ENCODE measurements at places on chromosomes 5 and 9.

DNA sequence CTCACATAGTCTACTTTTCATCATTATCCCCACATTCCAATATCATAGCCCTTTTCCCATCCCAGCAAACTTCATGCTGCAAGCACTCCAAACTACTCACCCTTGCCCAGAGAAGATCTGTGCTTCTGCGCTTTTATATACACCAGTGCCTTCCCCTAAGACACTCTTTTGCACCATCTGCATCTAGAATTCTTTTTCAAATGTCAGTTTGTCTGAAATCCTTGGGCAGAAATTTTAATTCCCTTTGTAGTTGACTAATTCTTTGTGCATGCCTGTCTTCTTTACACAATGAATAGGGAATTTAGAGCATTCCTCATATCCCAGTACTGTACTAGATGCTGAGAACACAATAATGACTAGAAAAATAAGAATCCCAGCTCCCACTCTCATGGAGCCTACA, 298.9 kb downstream of the KCNN2 start:
- no peak for DNase-seq

GRCh38 chr9:3331801-3332200, 194.0 kb downstream of the RFX3 start:
- DNase-seq: peak; percentile 21

DNA sequence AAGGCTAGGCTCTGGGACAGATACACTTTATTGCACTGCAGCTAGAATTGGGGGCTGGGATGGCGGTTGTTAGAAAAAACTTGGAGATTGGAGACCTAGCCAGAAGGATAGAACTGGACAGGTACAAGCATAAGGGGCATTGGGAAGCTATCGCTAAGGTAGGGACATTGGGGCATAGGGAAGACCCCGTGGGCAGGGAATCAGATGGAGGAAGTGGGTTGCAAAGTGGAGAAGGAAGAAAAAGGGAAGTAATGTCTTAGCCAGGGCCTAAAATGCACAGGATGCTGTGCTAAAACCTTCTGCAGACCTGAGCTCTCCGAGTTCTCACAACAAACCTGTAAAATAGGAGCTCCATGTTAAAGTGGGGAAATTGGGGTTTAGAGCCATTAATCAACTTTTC, 178.2 kb downstream of the ZDHHC21 start:
- DNase-seq: no peak

DNA sequence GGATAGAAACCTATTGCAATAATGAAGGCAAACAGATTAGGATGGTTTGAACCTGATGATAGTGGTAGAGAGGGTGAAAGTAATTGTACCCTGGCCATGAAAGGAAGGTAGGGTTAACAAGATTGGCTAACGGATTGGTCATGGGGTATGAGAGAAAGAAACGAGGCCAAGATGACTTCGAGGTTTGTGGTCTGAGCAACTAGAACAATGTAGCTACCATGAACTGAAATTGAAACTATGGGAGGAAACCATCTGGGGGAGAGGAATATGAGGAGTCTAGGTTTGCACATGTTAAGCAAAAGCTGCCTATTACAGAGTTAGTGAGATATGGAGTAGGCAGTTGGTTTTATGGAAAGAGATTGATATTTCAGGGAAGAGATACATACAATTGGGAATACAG, 406.0 kb downstream of the PRELID2 start:
- DNase-seq: no peak

DNA sequence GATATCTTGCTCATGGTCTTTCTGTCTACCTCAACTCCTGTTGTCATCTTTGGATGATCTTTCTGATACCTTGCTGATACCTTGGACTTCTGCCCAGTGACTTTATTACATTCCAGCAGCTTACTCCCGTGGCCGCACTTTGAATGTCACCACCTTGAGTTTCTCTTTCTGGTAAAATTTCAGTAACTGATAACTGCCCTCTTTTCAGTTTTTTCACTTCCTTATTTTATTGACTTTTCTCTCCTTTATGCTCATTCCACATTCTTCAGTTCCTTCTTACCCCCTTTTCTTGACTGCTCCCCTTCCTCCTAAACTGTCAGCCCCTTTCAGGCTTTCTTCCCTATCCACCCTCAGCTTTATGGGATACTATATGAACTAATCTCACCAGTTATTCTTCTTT, 7.0 kb upstream of the FBXO4 start:
- no peak for DNase-seq

GRCh38 chr5:135137146-135137915, 103.3 kb upstream of the PITX1 start:
- no peak for DNase-seq

DNA sequence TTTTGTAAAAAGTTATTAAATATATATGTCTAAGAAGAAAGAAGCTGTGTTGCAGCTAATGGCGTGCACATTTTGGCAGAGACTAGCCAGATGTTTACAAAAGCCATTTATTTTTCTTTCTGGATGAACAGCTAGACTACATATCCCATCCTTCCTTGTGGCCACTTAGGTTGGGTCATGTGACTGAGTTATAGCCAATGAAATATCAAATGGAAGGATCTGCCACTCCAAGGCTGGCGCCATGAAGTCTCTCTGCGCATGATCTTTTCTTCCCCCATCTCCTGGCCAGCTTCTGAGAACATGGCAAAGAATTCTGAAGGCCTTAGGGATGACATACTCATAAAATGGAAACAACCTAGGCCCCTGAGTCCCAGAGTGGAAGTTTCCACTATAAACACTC, 244.2 kb upstream of the DAB2 start:
- no peak for DNase-seq

DNA sequence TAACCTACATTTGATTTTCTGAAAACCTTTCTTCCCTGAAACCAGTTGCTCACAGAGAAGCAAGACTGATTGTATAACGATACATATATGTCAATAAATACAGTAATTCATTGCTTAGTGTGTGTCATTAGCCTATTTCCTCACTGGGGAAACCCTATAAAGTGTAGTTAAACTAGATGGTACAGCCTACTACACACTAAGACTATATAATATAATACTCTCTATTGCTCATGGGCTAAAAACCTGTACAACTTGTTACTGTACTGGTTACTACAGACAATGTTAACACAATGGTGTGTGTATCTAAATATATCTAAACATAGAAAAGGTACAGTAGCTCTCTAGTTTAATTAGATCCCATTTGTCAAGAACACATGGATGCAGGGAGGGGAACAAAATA, 181.2 kb downstream of the CDH18 start:
- no peak for DNase-seq

DNA sequence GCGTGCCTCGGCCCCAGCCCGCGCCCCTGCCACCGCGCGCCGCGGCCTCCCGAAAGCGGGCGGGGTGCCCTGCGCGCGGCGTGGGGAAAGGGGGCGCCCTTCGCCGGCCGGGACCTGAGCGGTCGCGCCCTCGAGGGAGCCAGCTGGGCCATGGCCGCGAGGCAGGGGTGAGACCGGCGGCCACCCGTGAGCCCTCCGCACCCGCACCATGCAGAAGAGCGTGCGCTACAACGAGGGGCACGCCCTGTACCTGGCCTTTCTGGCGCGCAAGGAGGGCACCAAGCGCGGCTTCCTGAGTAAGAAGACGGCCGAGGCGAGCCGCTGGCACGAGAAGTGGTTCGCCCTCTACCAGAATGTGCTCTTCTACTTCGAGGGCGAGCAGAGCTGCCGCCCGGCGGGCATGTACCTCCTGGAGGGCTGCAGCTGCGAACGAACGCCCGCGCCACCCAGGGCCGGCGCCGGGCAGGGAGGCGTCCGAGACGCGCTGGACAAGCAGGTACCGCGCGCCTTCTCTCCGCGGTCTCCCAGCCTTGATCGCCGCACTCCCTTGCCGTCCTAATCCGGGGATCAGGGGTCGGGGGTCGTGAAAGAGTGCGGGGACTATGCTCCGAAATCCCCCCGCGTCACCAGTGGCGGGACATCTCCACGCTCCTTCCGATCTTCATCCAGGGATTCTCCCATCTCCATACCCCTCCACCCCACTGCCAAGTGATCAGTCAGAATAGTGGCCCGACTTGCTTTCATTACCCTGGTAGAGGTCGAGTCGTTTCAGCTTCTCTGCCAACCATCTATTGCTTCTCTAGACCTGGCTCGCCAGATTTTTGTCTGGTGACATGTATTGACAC, 590 bp downstream of the RASGRF2 start:
- DNase-seq: no peak

DNA sequence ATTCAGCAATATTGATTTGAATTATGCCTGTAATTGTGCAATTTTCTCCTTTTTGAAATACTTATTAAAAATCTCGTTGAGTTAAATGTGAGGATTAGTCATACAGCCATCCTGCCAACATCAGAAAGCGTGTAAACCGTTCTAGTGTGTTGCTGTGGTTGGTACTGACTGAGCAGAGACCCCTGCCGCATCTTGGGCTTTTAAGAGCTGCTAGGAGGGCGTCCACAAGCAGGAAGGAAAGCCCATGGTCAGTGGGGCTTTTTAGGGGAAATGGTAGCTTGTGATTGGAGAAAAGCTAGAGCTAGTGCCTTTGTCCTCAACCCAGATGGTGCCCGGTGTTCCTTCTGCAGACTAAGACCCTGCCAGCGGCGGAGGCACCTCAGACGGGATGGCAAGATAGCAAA, 1.3 kb downstream of the SDHA start:
- DNase-seq: peak; percentile 34

DNA sequence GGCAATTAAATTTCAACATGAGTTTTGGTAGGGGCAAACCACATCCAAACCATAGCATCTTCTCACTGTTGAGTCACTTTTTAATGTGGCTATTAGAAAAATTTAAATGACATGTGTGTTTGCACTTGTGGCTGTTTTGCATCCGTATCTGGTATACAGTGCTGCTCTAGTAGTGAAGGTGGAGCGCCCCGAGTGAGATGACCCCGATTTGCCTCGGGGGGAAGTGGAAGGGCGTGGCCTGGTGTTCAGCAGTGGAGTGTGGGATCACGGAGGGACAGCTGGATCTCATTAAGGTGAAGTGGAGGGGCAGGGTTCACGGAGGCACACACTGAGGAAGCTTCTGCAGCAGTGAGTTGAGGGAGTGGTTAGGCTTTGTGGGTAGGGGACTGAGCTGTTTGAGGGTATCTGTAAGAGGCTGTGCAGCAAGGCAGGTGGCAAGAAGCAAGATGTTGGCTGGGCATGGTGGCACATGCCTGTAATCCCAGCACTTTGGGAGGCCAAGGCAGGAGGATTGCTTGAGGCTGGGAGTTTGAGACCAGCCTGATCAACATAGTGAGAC, 6.2 kb upstream of the GMCL2 start:
- no peak for DNase-seq

GRCh38 chr9:36802201-36802920, 229.7 kb downstream of the MELK start:
- DNase-seq: no peak

Data from hematopoietic multipotent progenitor cell treated with erythropoietin and hydrocortisone succinate and interleukin-3 and kit ligand, for 8 days (in vitro differentiated cells).